H9 (cell line): ENCODE measurements at places on chromosomes 11 and 22. TPM values are rescaled to one million over a fixed set of nuclear protein-coding genes. Genes with fewer than 3 reads are reported as not detected.

DNA sequence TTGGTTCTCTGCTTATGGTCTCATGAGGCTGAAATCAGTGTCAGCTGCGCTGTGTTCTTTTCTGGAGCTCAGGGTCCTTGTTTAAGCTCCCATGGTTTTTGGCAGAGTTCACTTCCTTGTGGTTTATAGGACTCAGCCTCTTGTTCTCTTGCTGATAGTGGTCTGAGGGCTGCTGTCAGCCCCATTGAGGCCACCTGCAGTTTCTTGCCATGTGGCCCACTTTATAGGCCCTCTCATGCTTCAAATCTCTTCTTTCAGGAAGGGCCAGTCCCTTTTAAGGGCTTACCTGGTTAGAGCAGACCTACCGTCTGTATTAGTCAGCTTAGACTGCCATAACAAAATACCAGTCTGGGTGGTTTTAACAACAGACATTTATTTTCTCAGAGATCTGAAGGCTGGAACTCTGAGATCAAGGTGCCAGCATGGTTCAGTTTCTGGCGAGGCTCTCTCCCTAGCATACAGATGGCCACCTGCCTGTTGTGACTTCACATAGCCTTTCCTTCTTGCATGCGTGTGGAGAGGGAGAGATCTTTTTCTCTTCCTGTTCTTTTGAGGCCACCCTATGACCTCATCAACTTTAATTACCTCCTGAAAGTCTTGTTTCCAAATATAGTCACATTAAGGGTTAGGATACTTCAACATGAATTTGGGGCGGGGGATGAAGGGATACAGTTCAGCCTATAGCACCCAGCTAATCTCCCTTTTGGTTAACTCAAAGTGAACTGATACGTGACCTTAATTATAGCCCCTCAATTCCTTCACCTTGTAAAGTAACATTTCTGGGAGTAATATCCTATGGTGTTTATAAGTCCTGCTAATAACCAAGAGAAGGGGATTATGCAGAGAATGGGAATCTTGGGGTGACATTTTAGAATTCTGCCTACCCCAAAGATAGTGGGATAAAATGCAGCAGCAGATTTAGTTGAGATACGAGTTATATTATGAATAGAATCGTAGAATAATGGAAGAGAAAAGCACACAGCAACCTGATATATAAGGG lies 131.8 kb downstream of the UVRAG start:
- 0 out of 2 replicates have a peak, but pooled peaks cover 3% of the 10 kb centered on the region for H3K4me1 ChIP-seq
- no peaks in the 10 kb centered on the region for H3K36me3 ChIP-seq
- H3K27me3 ChIP-seq = no peaks in the 10 kb centered on the region
- no peak overlapping the region for H3K27ac ChIP-seq
- peak; percentile 31 for DNase-seq

DNA sequence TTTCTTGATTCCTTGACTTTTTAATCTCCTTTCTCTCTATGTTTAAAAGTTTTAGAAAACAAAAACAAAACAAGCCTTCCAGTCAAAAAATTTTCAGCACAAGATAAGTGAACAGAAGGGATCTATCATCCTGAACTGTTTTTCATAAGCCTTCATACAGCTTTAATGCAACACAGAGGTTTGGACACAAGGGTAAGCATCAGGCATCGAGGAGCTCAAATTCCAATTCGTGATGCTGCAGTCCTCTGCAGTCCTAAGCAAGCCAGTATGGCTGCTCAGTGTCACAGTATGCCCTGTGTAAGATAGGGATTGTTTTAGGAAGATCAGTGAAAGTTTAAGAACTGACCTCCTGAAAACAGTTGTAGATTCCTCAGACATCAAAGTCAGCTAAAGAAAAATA lies 740.9 kb downstream of the NTM start:
- H3K4me3 ChIP-seq = no peak overlapping the region
- no peaks in the 10 kb centered on the region for H3K27me3 ChIP-seq
- no peak overlapping the region for H3K27ac ChIP-seq
- no peaks in the 10 kb centered on the region for H3K36me3 ChIP-seq
- peaks cover 7% of the 10 kb centered on the region; the same call in 1 of the 2 replicates for H3K4me1 ChIP-seq

GRCh38 chr11:26936109-26936508 lies 57.8 kb upstream of the FIBIN start:
- DNase-seq = no peak

GRCh38 chr11:33383075-33383919 lies 126.1 kb downstream of the HIPK3 start:
- H3K36me3 ChIP-seq = peaks cover 8% of the 10 kb centered on the region; the same call in 1 of the 2 replicates
- no peaks in the 10 kb centered on the region for H3K4me1 ChIP-seq
- DNase-seq = no peak

Gene JAM3
- 30.0 and 36.5 TPM in 2 replicates for total RNA-seq

Gene SPON1
- 0.20 and 0.22 TPM in 2 replicates for total RNA-seq

Gene GLYATL2
- total RNA-seq = not detected in 2 replicates

DNA sequence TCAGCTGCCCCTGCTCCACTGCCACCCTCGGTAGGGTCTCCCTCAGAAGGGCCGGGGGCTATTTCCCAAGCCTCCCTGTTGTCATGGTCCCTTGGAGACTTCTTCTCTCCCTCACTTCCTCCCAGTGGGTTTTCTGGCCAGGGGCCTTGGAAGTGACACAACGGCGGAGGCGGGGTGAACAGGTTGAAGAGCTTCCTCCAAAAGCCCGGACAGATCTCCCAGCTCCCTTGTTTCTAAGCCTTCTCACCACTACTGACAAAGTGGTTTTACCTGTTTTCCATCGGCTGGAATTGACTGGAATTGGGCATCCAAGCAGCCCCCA lies 14.5 kb downstream of the MYH9 start:
- DNase-seq = no peak
- H3K27ac ChIP-seq = no peak overlapping the region
- H3K4me1 ChIP-seq = peaks cover 16% of the 10 kb centered on the region
- H3K36me3 ChIP-seq = peaks cover 20% of the 10 kb centered on the region
- no peaks in the 10 kb centered on the region for H3K27me3 ChIP-seq

Gene INPP5J
- total RNA-seq = 4.7 and 4.9 TPM in 2 replicates

Gene ALX4
- not detected in 2 replicates for total RNA-seq

GRCh38 chr11:32006799-32007388 lies 84.0 kb upstream of the RCN1 start:
- peak; percentile 44 for DNase-seq
- H3K27me3 ChIP-seq = no peaks in the 10 kb centered on the region
- peaks cover 3% of the 10 kb centered on the region; the same call in 1 of the 3 replicates for H3K36me3 ChIP-seq
- no peaks in the 10 kb centered on the region for H3K4me1 ChIP-seq

- DNase-seq = peak; percentile 34
- peak overlapping the region; percentile 37 for H3K27ac ChIP-seq
- H3K4me1 ChIP-seq = peaks cover 3% of the 10 kb centered on the region; the same call in 1 of the 2 replicates
- no peaks in the 10 kb centered on the region for H3K36me3 ChIP-seq
- no peaks in the 10 kb centered on the region for H3K27me3 ChIP-seq
Observed at GRCh38 chr11:81420668-81421250, 1312.9 kb downstream of the FAM181B start.

DNA sequence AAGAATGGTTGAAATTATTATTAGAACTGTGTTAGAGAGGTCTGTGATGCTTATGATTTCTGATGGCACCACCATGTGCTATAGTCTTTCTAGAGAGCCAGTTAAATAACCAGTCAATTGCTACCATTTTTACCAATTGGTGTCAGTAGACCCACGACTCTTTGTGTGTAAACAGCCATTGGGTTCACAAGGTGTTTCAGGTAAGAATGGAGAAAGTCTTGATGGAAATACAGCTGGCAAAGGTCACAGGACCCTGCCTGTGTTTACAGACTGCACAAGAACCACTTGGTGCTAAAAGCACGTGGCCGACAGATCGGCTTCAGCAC lies 30.5 kb upstream of the OR10G7 start:
- H3K4me1 ChIP-seq = no peaks in the 10 kb centered on the region
- DNase-seq = no peak
- H3K4me3 ChIP-seq = no peak overlapping the region
- no peaks in the 10 kb centered on the region for H3K36me3 ChIP-seq
- no peak overlapping the region for H3K27ac ChIP-seq

GRCh38 chr11:33659370-33660139 lies 41.1 kb downstream of the C11orf91 start:
- H3K4me1 ChIP-seq = no peaks in the 10 kb centered on the region; the same call in 1 of the 2 replicates
- H3K4me3 ChIP-seq = no peak overlapping the region
- H3K27me3 ChIP-seq = no peaks in the 10 kb centered on the region
- DNase-seq = no peak
- H3K36me3 ChIP-seq = peaks cover 5% of the 10 kb centered on the region

Gene BAIAP2L2
- total RNA-seq = 2.0 and 2.3 TPM in 2 replicates

Gene DEFB131B
- not detected in 2 replicates for total RNA-seq

- H3K4me3 ChIP-seq = no peak overlapping the region
- H3K36me3 ChIP-seq = no peaks in the 10 kb centered on the region
- peaks cover 82% of the 10 kb centered on the region for H3K27me3 ChIP-seq
- H3K4me1 ChIP-seq = no peaks in the 10 kb centered on the region
- DNase-seq = no peak
Observed at GRCh38 chr22:22092974-22093373, 110.4 kb upstream of the TOP3B start.

DNA sequence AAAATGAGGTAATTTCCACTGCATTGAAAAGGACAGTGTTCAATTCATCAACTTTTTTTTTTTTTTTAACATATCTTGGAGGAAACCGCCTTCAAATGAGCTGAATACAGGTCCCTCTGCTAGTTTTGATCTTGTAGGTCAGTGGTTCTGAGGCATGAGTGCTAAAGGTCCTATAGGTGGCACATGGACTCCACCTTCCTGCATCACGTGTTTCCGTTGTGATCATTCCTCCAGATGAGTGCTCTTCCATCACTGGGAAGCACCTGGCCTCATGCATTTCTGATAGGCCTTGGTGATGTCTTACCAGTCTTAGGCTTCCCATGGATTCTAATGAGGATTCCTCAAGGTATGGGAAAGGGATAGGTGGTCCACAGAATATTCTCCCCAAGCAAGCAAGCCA lies 37.8 kb downstream of the FDX1 start:
- no peaks in the 10 kb centered on the region for H3K27me3 ChIP-seq
- H3K4me3 ChIP-seq = no peak overlapping the region
- no peaks in the 10 kb centered on the region for H3K4me1 ChIP-seq
- H3K27ac ChIP-seq = no peak overlapping the region
- no peak for DNase-seq

DNA sequence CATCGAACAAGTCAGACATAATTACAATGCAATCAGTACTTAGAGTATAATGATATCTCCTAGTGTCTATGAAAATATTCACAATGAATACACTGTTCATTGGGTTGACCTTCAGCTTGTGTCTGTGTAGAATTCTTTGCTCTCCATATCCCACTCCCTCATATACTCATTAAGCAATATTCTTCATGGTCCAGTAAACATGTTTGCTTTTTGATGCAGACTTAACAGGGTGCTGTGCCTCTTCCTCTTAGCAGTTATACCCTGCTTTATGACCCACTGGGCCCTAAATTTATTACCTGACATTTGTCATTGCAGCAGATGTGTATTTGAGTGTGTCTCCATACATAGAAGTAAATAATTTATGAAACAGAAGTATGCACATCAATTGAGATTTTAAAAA lies 352.5 kb upstream of the CCDC179 start:
- no peaks in the 10 kb centered on the region for H3K27me3 ChIP-seq
- H3K4me3 ChIP-seq = no peak overlapping the region
- no peak for DNase-seq
- H3K36me3 ChIP-seq = no peaks in the 10 kb centered on the region
- no peak overlapping the region for H3K27ac ChIP-seq

Gene AQP11
- 0.72 and 1.1 TPM in 2 replicates for total RNA-seq

Gene PGA5
- 0.33 TPM in 1 of 2 replicates, not detected in the other for total RNA-seq

GRCh38 chr22:45852826-45853225 lies 124.1 kb downstream of the WNT7B start:
- H3K4me3 ChIP-seq = no peak overlapping the region
- H3K27ac ChIP-seq = no peak overlapping the region
- no peaks in the 10 kb centered on the region for H3K4me1 ChIP-seq
- H3K27me3 ChIP-seq = no peaks in the 10 kb centered on the region

DNA sequence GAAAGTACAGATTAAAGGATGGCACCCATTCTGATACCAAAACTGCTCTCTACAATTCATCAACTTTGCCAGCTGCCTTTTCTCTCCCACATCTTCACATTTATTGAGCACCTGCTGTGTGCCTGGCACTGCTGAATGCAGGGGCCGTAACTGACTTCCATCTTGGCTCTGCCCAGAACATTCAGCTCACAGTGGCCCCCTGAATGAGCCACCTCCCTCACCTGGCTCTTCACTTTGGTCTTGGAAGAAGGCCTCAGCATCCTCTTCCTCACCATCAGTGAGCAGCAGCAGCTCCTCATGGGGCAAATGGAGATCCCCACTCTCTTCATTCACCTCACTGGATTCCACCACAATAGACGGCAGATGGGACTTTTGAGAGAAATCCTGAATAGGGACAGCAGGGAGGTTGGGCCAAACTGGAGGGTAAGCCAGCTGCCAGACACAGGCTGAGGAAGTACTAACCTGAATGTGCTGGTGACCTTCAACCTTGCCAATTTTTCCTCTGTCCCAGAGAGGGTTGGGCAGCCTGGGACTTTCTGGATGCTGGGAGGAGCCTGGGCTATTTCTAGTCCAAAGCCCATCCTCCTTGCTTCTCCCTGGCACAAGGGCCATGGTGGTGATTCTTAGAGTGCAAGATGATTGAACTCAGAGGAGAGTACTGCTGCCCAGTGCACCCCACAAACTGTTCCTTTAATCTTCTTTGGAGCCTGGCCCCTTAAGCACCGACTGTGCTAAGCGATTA lies 1.9 kb upstream of the UQCC3 start:
- peaks cover 2% of the 10 kb centered on the region; the same call in 1 of the 2 replicates for H3K4me1 ChIP-seq
- DNase-seq = no peak
- peaks cover 32% of the 10 kb centered on the region for H3K36me3 ChIP-seq

- no peak overlapping the region for H3K4me3 ChIP-seq
- no peak for DNase-seq
- H3K27me3 ChIP-seq = no peaks in the 10 kb centered on the region
Observed at GRCh38 chr11:109696191-109696897, 274.4 kb downstream of the C11orf87 start.

Gene TP53I11
- total RNA-seq = 94.2 and 95.6 TPM in 2 replicates

DNA sequence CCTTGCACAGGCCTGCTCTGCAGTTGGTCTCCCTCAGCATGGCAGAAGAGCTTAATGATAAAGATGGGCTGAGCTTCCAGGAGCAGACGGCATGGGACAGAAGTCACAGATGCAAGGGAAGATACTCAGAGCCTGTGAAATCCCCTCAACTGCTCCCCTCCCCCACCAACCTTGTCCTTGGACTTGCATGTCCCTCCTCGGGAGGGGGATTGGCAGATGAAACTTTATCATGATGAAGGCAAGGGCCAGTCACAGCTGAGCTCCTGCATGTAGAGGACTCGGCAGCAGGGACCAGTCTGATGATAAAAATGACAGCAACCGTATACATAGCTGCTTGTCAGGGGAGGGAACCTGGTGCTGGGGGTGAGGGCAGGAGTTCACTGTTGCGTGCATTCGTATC lies 6.8 kb upstream of the SLC22A8 start:
- H3K36me3 ChIP-seq = no peaks in the 10 kb centered on the region; the same call in 2 of the 3 replicates
- no peaks in the 10 kb centered on the region for H3K27me3 ChIP-seq
- no peak overlapping the region for H3K4me3 ChIP-seq
- no peak overlapping the region for H3K27ac ChIP-seq
- H3K4me1 ChIP-seq = no peaks in the 10 kb centered on the region
- peak; percentile 22 for DNase-seq

- H3K27me3 ChIP-seq = no peaks in the 10 kb centered on the region
- H3K4me1 ChIP-seq = peaks cover 3% of the 10 kb centered on the region; the same call in 1 of the 2 replicates
- H3K27ac ChIP-seq = no peak overlapping the region
- H3K36me3 ChIP-seq = no peaks in the 10 kb centered on the region
- DNase-seq = no peak
Observed at GRCh38 chr11:46122945-46123715, 1.9 kb upstream of the PHF21A start.

Gene CYP2D6
- 2.0 and 2.3 TPM in 2 replicates for total RNA-seq
